Lung (tissue), 17 donors: ENCODE measurements at places on chromosomes 6 and 20. TPM values are rescaled to one million over a fixed set of nuclear protein-coding genes. Genes with fewer than 3 reads are reported as not detected.

TBXT gene
- not detected for total RNA-seq

SNX14 gene
- total RNA-seq = 68.6 TPM

RIPOR2 gene
- total RNA-seq = 66.9 TPM

SLC35D3 gene
- 0.54 TPM for total RNA-seq

FERMT1 gene
- total RNA-seq = 1.9 TPM

ZNF334 gene
- total RNA-seq = 25.3 TPM
